ENCODE measurements at places on chromosomes 5 and 9. TPM values are rescaled to one million over a fixed set of nuclear protein-coding genes. Genes with fewer than 3 reads are reported as not detected.

EQTN gene
- total RNA-seq, result not detected

SYK gene
- total RNA-seq, result 4.7 TPM

HBEGF gene
- total RNA-seq, result 73.9 TPM

TUT7 gene
- 14.6 TPM for total RNA-seq

CDKN2B-AS1 gene
- total RNA-seq, result not detected

SLC4A9 gene
- total RNA-seq, result 0.19 TPM

PRDM9 gene
- not detected for total RNA-seq

SPATA31C1 gene
- not detected for total RNA-seq

CDC23 gene
- total RNA-seq, result 17.9 TPM

SYNPO gene
- total RNA-seq, result 829 TPM

TMOD1 gene
- total RNA-seq, result 151 TPM

PCDHGA10 gene
- total RNA-seq, result 11.0 TPM

GRHPR gene
- 102 TPM for total RNA-seq

C9orf40 gene
- total RNA-seq, result 1.9 TPM

FOXD4L4 gene
- total RNA-seq, result not detected

EIF4E1B gene
- not detected for total RNA-seq

PCDHB1 gene
- not detected for total RNA-seq

CATSPER3 gene
- total RNA-seq, result 0.54 TPM

MYOT gene
- total RNA-seq, result 38.9 TPM

PITX1 gene
- 0.83 TPM for total RNA-seq

MEIKIN gene
- total RNA-seq, result not detected

OR1L6 gene
- not detected for total RNA-seq

MAP3K1 gene
- total RNA-seq, result 6.8 TPM

SLC34A1 gene
- total RNA-seq, result not detected

SLC28A3 gene
- total RNA-seq, result 0.11 TPM

NMUR2 gene
- not detected for total RNA-seq

NAA35 gene
- 21.0 TPM for total RNA-seq

HTR4 gene
- 0.70 TPM for total RNA-seq

BTNL8 gene
- total RNA-seq, result 0.43 TPM

TMEM171 gene
- not detected for total RNA-seq

ROPN1L gene
- total RNA-seq, result 0.43 TPM

CCL21 gene
- 30.1 TPM for total RNA-seq

SLC36A2 gene
- total RNA-seq, result not detected

PCDHB7 gene
- 0.67 TPM for total RNA-seq

GPSM1 gene
- 35.1 TPM for total RNA-seq

CTXN3 gene
- not detected for total RNA-seq

PPP3R2 gene
- total RNA-seq, result not detected

LCN9 gene
- total RNA-seq, result not detected

C9orf43 gene
- total RNA-seq, result 0.16 TPM

FAM221B gene
- total RNA-seq, result not detected

ANKRD33B gene
- total RNA-seq, result 15.2 TPM

CDH9 gene
- total RNA-seq, result not detected

DOCK2 gene
- total RNA-seq, result 4.6 TPM

CARTPT gene
- total RNA-seq, result not detected

LHX6 gene
- 10.8 TPM for total RNA-seq

SPINK7 gene
- not detected for total RNA-seq

CCL27 gene
- total RNA-seq, result not detected

CRAT gene
- 68.1 TPM for total RNA-seq
